ENCODE measurements at places on chromosomes 12 and 14.

DNA sequence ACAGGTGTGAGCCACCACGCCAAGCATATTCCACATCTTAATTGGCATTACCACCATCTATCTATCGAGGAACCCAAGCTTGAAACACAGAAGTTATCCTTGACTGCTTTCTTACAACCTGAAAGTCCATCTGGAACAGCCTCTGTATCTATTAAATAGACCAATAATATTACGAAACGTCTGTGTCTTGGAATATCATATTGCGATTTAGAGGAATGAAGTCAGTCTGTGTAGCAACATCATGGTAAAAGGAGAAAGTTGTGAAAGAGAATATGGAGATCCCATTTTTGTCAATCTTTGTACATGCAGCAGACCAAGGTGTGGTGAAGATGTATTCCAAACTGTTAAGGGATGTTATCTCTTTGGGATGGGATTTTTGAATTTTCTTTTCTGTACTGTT is 25.8 kb upstream of the MAX start:
- no peak for DNase-seq
- H3K4me1 ChIP-seq, result no peaks in the 10 kb centered on the region
- no peaks in the 10 kb centered on the region for H3K36me3 ChIP-seq

DNA sequence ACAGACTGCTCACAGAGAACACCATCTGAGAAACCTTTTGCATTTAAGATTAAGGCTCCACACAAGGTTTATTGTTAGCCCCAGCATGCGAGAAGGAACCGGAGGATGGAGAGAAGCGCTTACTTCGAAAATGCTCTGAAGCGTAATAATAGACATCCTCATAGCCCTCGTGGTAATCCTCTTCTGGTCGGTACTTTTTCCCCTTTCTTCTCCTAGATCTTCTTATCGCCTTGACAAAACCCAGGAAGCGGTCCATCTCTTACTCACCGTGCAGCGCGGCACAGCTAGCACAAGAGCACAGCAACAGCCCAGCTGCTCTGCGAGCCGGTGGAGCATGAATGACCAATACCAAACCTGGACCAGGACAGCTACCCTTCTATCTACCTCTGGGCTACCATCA is 125.1 kb upstream of the GRIP1 start:
- H3K4me3 ChIP-seq, result no peak overlapping the region
- H3K4me1 ChIP-seq, result no peaks in the 10 kb centered on the region
- H3K36me3 ChIP-seq, result no peaks in the 10 kb centered on the region
- no peak overlapping the region for H3K27ac ChIP-seq
- H3K27me3 ChIP-seq, result no peaks in the 10 kb centered on the region
- no peak for DNase-seq

DNA sequence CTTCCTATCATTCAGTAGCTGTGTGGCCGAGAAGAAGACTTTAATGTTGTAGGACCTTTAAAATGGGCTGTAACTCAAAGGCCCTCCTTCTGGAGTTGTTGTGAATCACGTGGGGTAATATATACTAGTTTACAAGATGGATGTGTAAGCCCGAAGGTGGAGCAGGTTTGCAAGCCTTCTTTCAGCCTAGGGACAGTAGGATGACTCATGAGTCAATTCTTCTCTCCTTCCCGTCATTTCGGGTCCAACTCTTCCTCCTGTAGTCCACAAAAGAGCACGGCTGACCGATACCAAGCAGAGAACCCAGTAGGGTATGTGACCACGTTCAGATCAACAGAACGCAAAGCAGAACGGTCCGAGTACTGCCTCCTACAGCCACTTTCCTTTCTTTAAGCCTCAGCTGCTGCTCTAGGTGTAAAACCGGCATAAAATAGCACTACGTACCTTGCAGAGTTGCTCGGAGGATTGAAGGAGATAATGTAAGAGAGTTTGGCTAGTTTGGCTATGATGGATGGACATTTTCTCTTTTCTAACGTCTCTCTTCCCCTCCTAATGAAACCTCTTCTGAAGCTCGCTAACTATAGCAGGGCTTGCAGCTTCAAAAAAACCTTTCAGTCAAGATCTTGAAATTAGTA is 1.3 kb upstream of the RASSF3 start:
- peak overlapping the region; percentile 94 for H3K27ac ChIP-seq
- peaks cover 46% of the 10 kb centered on the region for H3K4me1 ChIP-seq
- no peak for DNase-seq
- peak overlapping the region; percentile 98 for H3K4me3 ChIP-seq

DNA sequence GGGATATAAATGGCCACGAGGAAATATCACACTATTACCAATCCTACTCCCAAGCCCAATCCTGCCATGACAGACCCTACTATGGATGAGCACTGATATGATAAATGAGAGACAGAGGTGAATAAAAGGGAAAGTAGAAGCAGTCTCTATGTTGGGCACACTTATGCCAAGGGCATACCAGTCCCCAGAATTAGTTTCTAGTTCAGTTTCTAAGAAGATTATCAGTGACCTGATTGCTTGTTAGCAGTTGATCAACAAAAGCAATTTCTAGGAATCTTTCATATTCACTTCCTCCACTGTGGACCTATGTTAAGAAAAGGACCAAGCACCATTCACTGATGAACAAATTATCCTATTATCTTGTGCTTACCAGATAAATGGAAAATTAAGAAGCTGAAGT is 20.0 kb downstream of the SCAF11 start:
- DNase-seq, result no peak
- no peak overlapping the region for H3K27ac ChIP-seq
- no peaks in the 10 kb centered on the region for H3K36me3 ChIP-seq
- peaks cover 91% of the 10 kb centered on the region for H3K4me1 ChIP-seq

GRCh38 chr14:99651953-99652746 is 7.2 kb downstream of the HHIPL1 start:
- peaks cover 5% of the 10 kb centered on the region for H3K27me3 ChIP-seq
- H3K36me3 ChIP-seq, result no peaks in the 10 kb centered on the region
- H3K4me3 ChIP-seq, result no peak overlapping the region
- no peak overlapping the region for H3K27ac ChIP-seq
- H3K4me1 ChIP-seq, result no peaks in the 10 kb centered on the region
- no peak for DNase-seq

DNA sequence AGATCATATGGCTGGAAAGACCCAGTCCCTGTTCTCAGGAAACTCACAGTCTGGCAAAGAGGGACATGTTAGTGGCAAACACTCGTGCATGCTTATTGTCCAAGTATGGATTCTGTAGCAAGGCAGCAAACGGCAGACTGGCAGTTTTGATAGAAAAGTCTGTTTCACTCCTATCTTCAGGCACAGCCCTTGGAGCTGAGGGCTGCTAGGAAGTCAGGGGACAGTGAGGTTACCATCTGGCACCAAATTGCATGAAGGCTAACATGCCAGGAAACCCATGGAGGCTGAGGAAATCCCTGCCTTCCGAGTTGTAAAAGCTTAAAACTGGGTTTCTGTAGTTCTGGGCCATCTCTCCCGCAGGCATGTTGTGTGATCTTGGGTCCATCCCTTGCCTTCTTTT is 32.9 kb downstream of the CALM1 start:
- no peaks in the 10 kb centered on the region for H3K36me3 ChIP-seq
- no peak overlapping the region for H3K4me3 ChIP-seq
- H3K27me3 ChIP-seq, result no peaks in the 10 kb centered on the region
- peak overlapping the region; percentile 67 for H3K27ac ChIP-seq
- H3K4me1 ChIP-seq, result peaks cover 7% of the 10 kb centered on the region
- no peak for DNase-seq
